Mammary epithelial cell (primary cell): ENCODE measurements at places on chromosomes 2 and 18. TPM values are rescaled to one million over a fixed set of nuclear protein-coding genes. Genes with fewer than 3 reads are reported as not detected.

GRCh38 chr2:54228945-54229344, 27.1 kb downstream of the TSPYL6 start:
- no peak for DNase-seq

GRCh38 chr2:177568893-177569292, 176.3 kb downstream of the AGPS start:
- DNase-seq: no peak

GRCh38 chr2:101974663-101975062, 17.1 kb upstream of the IL1R2 start:
- DNase-seq: no peak

Gene TMEM200C
- total RNA-seq: 1.7 TPM

Gene ZSWIM2
- total RNA-seq: not detected

DNA sequence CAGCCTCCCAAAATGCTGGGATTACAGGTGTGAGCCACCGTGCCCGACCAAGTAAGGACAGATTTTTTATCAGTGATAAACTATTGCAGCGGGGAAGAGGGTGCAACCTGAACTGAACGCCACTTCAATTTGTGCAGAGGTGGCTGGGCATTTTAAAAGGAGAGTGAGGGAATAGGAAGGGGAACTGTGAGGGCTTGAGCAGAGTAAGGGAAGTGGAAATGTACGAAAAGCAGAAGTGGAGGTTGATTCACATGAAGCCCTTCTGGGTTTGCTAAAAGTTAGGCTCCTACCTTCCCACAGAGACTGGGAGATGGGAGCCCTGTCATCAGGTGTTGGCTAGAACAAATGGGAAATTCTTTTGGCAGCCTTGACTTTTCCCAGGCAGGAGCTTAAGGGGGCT, 6.1 kb downstream of the STK11IP start:
- no peak for DNase-seq

DNA sequence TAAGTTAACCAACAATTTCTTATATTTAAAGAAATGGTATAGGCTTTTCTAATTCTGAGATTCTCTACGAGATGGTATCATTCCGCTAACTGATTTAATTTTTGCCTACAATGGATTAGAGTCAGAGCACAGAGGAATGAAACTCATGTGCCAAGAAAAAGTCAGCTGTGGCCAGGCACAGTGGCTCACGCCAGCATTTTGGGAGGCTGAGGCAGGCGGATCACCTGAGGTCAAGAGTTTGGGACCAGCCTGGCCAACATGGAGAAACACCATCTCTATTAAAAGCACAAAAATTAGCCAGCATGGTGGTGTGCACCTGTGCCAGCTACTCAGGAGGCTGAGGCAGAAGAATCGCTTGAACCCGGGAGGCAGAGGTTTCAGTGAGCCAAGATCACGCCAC, 17.0 kb upstream of the TTN start:
- DNase-seq: no peak

Gene PLEK
- not detected for total RNA-seq

DNA sequence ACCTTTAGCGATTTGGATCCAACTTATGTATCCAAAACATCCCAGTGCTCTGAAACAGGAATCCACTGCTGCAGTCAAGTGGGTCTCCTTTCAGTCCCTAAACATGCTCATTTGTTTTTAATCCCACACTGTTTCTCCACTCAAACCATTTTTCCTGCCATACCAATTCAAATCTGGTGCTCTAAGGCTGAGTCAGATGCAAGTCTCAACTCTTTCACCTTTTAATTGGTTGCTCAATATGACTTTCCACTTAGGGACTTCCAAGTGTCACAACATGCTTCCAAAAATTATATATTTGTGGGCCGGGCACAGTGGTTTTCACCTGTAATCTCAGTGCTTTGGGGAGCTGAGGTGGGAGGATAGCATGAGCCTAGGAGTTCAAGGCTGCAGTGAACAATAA, 113.4 kb upstream of the TANK start:
- DNase-seq: peak; percentile 37

DNA sequence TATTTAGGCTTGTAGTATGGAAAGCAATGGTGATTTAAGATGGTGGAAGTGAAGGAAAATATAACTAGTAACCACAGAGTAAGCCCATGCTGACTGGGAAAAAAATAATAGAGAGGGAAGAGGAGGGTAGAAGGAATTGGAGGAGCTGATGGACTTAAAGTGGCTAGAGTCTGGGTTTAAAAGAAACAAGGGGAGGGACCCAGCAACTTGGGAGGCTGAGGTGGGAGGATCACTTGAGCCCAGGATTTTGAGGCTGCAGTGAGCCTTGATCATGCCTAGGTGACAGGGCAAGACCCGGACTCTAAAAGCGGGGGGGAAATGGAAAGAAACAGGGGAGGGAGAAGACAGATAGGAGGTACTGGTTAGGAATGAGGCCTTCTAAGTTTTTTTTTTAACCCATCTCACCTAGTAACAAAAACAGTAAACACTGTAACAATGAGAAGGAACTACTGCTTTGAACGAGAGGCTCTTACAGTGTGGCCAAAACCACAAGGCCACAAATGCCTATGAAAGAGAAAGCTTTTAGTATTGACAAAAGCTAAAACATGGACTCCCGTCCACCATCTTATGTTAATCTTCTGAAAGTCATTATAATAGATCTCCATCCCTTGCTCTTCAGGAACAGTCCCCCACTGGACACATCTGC, 26.6 kb downstream of the METTL8 start:
- DNase-seq: no peak

DNA sequence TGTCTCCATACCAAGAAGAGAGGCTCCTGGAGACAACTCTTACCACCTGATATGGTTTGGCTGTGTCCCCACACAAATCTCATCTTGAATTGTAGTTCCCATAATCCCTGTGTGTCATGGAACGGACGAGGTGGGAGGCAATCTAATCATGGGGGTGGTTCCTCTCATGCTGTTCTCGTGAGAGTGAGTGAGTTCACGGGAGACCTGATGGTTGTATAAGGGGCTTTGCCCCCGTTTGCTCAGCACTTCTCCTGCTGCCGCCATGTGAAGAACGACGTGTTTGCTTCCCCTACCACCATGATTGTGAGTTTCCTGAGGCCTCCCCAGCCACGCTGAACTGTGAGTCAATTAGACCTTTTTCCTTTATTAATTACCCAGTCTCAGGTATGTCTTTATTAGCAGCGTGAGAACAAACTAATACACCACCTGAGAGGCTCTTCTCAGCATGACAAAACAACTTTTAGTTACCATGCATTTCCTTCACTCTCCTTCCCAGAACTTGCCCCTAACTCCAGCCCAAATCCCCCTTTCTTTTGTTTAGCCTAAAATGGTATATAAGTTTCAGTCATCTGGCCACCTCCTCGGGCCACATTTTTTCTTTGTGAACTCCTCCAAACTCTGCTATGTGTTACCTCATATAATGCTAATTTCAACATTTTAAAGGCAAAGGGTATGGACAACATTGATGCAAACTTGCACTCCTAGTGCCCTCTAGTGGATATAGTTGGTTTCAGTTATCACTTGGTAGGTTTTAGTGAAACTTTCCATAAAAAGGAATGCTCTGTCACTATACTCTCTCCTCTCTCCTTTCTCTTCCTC, 58.6 kb upstream of the SLC25A52 start:
- DNase-seq: peak; percentile 37

GRCh38 chr18:8562070-8562469, 47.2 kb upstream of the RAB12 start:
- no peak for DNase-seq

Gene DSG1
- 0.08 and 0.33 TPM in 2 replicates for total RNA-seq

- no peak for DNase-seq
Measured at GRCh38 chr2:185876234-185876633, 137.6 kb downstream of the FSIP2 start.

DNA sequence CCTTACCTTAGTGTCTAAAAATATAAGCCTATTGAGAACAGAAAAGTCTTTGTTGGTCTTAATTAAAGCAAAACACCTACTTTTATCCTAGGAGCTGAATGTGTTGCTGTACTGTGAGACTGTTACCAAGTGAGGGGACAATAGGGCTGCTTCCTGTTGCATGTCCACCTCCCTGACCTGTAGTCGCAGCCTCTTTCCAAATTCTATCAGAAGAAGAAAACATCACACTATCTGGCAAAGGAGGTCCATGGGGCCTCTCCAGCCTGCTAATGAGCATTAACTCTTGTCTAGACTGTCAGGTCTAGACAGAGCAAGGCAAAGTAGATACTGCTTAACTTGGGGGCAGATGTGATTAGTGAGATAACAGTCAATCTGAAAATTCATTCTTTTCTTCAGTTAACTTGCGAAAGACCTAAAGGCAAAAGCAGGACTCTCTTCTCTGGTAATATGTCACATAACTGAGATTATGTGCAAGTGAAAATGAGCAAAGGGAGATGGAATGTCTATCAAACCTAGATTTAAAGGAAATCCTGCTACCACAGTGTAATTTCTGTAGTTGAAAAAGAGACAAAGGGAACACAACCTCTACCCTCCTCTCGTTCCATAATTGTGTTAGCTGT, 66.9 kb downstream of the CDH20 start:
- no peak for DNase-seq

DNA sequence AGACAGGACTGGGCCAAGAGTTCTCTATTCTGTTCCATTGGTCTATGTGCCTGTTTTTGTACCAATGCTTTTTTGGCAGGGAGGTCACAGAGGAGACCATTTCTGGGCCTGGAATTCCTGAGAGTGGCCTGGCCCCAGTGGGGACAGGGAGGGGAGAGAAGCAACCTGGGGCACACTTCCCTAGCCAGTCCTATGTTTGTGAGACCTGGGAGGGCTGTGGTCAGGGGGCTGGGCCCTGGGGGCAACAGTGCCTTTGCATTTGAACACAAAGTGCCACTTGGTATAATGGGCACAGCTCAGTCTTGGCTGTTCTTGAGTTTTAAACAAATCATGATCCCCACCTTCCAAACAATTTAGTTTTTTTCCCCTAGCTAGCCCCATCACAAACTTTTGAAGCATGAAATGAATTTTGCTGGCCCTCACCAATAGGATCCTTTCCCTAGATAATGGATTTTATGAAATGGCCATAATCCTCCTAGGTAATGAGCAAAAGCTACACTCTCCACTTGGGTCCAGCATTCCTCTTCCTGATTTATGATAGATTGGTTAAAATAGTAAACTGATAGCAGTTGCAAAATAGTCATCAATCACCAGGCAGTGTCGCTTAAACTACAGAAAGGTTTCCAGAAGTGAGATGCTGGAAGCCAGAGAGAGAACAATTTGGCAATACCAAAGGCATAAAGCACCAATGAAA, 133.5 kb downstream of the GLI2 start:
- no peak for DNase-seq

DNA sequence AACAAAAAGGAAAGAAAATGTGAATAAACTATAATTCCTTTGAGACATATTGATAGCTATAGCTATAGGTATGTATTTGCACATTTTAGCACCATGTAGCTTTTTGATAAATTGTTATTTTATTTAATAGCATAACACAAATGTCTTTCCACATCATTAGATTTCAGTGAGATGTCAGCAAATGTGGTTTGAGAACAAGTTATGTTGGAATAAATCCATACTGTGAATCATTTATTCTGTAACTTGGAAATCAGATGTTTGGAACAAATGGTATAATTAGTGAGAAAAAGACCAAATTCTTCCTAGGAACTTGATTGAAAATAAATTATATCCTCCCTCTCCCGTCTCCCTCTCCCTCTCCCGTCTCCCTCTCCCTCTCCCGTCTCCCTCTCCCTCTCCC, 62.8 kb downstream of the NABP1 start:
- no peak for DNase-seq

DNA sequence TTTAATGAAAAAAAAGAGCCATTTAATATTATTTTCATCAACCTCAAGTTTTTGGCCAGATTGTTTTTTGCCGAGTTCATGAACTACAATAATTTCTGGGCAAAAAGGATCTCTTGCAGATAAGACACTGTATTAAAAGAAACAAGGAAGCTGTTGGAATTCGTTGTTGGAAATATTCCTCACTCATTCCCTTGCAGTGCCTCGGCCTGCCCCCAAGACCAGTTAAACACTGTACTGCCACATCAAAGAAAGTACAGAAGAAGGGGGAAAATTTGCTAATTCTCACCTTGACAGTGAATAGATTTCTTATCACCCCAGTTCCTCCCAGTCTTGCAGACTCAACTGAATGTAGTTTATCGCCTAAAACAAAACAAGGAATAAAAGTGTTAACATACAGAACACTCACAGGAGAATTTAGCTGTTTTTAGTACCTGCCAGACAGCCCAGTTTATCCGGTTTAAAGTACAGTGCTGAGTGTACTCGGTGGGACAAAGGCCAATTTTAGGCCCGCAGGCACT, 1.2 kb downstream of the IDH1 start:
- no peak for DNase-seq

DNA sequence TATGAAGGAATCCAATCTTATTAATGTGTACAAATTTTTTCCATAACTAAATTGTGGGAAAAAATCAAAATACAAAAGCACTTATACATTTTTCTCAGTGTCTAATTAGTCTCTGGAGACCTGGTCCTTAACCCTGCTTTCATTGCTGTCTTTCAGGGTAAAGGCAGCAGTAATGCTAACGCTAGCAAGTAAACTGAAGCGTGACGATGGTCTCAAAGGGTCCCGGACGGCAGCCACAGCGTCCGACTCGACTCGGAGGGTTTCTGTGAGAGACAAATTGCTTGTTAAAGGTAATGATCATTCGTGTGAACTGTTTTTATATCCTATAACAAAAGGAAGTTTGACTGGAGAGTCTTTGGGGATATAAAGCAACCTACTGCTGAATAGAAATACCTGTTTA, 6.1 kb downstream of the UBE2F start:
- no peak for DNase-seq

GRCh38 chr2:241777170-241777685, 606 bp downstream of the GAL3ST2 start:
- no peak for DNase-seq

- peak; percentile 21 for DNase-seq
Measured at GRCh38 chr18:45275367-45276113, 339.7 kb upstream of the SLC14A2 start.

GRCh38 chr2:232214053-232214452, 164.5 kb upstream of the ALPP start:
- DNase-seq: no peak

GRCh38 chr2:170582751-170583463, 132.2 kb upstream of the SP5 start:
- DNase-seq: no peak

Gene FTCDNL1
- 1.0 TPM for total RNA-seq

DNA sequence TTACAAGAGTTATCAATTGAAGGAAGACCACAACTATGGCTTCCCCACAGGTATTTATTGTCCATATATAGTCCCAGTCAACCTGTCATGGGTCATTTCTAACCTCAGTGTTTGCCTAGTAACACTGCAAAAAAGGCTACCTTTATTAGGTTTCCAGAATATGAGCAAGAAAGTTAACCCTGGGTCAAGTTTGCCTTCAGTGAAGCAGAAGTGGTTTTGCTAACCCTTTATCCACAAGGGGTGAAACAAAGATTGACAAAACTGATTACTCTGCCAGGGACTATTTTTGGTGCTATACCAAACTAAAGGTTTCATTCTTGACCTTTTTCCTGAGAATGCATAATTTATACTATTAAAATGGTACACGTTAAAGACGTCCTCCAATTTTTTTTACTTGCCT, 28.8 kb downstream of the SP100 start:
- no peak for DNase-seq
